ENCODE measurements at places on chromosomes 16 and 17. TPM values are rescaled to one million over a fixed set of nuclear protein-coding genes. Genes with fewer than 3 reads are reported as not detected.
A peak's percentile ranks its signal among the peaks of the same experiment; 100 is the strongest.

The CORO6 gene
- 0.86 TPM for total RNA-seq

The NPIPA8 gene
- 0.75 TPM for total RNA-seq

The TNFSF13 gene
- total RNA-seq = 1.7 TPM

The NXPH3 gene
- 5.9 TPM for total RNA-seq

The DCAF7 gene
- 114 TPM for total RNA-seq

The STARD3 gene
- 60.3 TPM for total RNA-seq

GRCh38 chr17:40338941-40339649 is 25.4 kb downstream of the GJD3 start:
- no peak overlapping the region for H3K27ac ChIP-seq
- no peak overlapping the region for H3K4me3 ChIP-seq
- H3K27me3 ChIP-seq = no peaks in the 10 kb centered on the region
- DNase-seq = no peak
- H3K36me3 ChIP-seq = no peaks in the 10 kb centered on the region

DNA sequence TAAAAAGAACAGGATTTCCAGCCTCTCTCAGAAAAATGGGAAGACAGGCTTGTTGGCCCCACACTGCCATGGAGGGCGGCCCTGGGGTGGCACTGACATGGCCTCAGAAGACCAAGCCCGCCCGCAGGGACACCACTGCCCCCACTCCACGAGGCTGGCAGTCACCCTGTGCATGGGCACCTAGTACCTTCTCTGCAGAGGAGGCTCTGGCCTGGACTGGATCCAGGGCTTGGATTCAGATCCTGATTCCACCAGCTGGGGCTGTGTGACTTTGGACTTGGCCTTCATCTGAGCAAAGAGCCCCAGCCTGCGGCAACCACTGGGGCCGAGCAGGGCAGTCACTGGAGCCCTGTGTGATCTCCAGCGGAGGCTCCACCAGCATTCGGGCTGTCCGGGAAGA is 16.8 kb upstream of the FASN start:
- no peak overlapping the region for H3K4me3 ChIP-seq
- no peaks in the 10 kb centered on the region for H3K27me3 ChIP-seq
- no peak for DNase-seq
- H3K27ac ChIP-seq = no peak overlapping the region
- peaks cover 15% of the 10 kb centered on the region for H3K4me1 ChIP-seq

GRCh38 chr16:69538808-69539207 is 27.0 kb upstream of the NFAT5 start:
- H3K4me3 ChIP-seq = no peak overlapping the region
- DNase-seq = no peak
- H3K27me3 ChIP-seq = no peaks in the 10 kb centered on the region
- H3K4me1 ChIP-seq = peaks cover 8% of the 10 kb centered on the region
- H3K36me3 ChIP-seq = no peaks in the 10 kb centered on the region

DNA sequence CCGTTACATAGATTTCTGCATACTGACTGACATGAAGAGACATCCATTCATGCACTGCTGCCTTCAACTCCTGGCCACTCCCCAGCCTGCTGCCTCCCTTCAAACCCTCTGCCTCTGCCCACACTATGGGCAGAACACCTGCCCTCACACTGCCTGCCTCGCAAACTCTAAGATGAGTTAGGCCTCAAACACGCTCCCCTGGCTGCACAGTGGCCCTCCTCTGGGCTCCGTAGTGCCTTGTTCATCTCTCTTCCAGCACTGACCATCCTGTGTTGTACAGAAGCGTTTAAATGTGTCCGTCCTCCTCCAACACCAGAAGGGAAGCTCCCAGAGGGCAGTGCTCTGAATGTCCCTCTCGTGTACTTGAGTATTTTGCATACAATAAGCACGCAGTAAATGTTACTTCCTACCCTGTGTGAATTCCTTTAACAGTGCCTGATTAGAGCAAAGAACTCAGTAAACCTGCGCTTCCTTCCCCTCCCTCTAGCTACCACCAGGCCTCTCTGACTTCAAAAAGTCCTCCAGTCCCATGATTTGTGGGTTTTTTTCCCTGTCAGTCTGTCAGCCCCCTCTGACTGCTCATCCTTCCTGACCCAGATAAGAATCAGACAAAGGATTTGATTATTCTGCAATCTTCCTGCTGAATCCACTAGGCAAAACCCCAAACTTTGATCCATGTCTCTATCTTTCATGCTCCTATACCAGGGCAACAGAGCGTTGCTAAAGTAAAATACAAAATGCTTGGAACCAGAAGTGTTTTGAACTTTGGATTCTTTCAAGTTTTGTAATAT is 3.9 kb downstream of the DHX33 start:
- H3K4me3 ChIP-seq = peak overlapping the region; percentile 7
- H3K4me1 ChIP-seq = peaks cover 12% of the 10 kb centered on the region
- no peak overlapping the region for H3K27ac ChIP-seq
- H3K27me3 ChIP-seq = no peaks in the 10 kb centered on the region
- DNase-seq = no peak

DNA sequence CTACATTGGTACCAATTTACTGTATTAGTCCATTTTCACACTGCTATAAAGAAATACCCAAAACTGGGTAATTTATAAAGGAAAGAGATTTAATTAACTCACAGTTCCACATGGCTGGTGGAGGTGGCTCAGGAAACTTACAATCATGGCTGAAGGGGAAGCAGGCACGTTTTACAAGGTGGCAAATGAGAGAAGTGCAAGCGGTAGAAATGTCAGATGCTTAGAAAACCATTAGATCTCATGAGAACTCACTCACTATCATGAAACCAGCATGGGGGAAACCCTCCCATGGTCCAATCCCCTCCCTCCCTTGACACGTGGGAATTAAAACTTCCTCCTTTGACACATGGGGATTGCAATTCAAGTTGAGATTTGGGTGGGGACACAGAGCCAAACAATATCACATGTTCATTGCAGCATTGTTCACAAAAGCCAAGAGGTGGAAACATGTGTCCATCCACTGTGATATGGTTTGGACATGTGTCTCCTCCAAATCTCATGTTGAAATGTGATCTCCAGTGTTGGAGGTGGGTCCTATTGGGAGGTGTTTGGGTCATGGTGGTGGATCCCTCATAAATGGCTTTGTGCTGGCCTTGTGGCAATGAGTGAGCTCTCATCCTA is 3.1 kb upstream of the SPACA3 start:
- no peak overlapping the region for H3K27ac ChIP-seq
- DNase-seq = no peak
- H3K4me1 ChIP-seq = no peaks in the 10 kb centered on the region
- H3K36me3 ChIP-seq = no peaks in the 10 kb centered on the region
- no peak overlapping the region for H3K4me3 ChIP-seq

GRCh38 chr16:4691666-4692412 is 1.5 kb upstream of the NUDT16L1 start:
- peaks cover 28% of the 10 kb centered on the region for H3K36me3 ChIP-seq
- H3K4me3 ChIP-seq = no peak overlapping the region
- no peak overlapping the region for H3K27ac ChIP-seq
- no peaks in the 10 kb centered on the region for H3K4me1 ChIP-seq

GRCh38 chr17:81578038-81578441 is 25.9 kb upstream of the FAAP100 start:
- no peaks in the 10 kb centered on the region for H3K4me1 ChIP-seq
- H3K36me3 ChIP-seq = peaks cover 73% of the 10 kb centered on the region
- no peak for DNase-seq
- no peak overlapping the region for H3K27ac ChIP-seq

- no peaks in the 10 kb centered on the region for H3K4me1 ChIP-seq
- no peak overlapping the region for H3K4me3 ChIP-seq
- H3K36me3 ChIP-seq = peaks cover 86% of the 10 kb centered on the region
- no peaks in the 10 kb centered on the region for H3K27me3 ChIP-seq
- DNase-seq = no peak
- H3K27ac ChIP-seq = no peak overlapping the region
Measured at GRCh38 chr17:1347589-1348323, 52.3 kb downstream of the YWHAE start.

- no peak overlapping the region for H3K27ac ChIP-seq
- H3K27me3 ChIP-seq = peaks cover 8% of the 10 kb centered on the region
- H3K36me3 ChIP-seq = peaks cover 17% of the 10 kb centered on the region
Measured at GRCh38 chr17:81516439-81516838, 3.8 kb upstream of the ACTG1 start.

DNA sequence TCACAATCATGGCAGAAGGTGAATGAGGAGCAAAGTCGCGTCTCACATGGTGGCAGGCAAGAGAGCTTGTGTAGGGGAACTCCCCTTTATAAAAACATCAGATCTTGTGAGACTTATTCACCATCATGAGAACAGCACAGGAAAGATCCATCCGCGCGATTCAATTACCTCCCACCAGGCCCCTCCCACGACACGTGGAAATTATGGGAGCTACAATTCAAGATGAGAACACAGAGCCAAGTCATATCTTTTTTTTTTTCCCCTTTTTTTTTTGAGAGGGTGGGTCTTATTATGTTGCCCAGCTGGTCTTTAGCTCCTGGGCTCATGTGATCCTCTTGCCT is 60.0 kb downstream of the RPTOR start:
- no peak overlapping the region for H3K4me3 ChIP-seq
- peaks cover 7% of the 10 kb centered on the region for H3K36me3 ChIP-seq
- H3K27ac ChIP-seq = no peak overlapping the region
- no peaks in the 10 kb centered on the region for H3K27me3 ChIP-seq
- DNase-seq = no peak

- no peaks in the 10 kb centered on the region for H3K36me3 ChIP-seq
- H3K4me1 ChIP-seq = peaks cover 8% of the 10 kb centered on the region
- H3K4me3 ChIP-seq = no peak overlapping the region
- peak; percentile 50 for DNase-seq
- H3K27me3 ChIP-seq = no peaks in the 10 kb centered on the region
Measured at GRCh38 chr16:85221771-85222154, 109.5 kb upstream of the CIBAR2 start.

DNA sequence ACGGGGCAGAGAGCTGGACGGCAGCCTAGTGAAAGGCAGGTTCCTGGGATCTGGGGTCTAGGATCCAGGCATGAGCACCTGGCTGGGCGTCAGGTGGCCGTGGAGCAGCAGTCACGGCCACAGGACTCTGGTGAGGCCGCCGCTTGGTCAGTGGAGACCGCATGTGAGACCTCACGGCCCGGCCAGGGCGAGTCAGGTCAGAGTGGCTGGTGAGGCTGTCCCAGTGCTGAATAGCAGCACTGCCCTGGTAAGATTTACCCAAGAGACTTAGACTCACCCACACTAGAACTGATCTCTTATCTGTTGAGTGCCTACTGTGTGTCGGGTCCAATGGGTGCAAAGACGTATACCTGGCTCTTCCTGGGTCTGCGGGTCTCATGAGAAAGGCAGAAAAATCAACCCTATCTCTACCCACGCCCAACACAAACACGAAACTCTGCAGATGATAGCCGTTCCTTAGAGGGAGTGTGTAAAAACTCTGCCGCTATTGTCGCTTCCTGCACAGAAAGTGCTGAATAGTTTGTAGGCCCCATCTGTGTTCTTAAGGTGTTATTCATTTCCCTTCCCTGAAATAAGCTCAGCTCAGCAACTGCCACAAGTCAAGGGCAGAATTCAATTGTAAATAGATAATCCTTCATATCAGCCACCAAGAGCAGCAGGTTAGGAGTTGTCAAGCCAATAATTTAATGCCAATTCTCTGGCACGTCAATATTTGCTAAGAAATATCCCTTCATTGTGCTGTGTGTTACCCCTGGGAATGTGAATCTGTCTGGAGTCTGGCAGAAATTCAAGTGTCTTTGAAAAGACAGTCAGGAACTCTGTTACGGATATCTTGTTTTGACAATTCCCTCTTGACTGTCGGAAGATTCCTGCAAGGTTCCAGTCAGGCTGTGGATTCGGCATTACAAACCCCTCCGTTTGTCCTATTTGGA is 240.0 kb downstream of the NTN1 start:
- no peaks in the 10 kb centered on the region for H3K36me3 ChIP-seq
- H3K4me1 ChIP-seq = peaks cover 18% of the 10 kb centered on the region
- no peak for DNase-seq
- H3K4me3 ChIP-seq = no peak overlapping the region
- no peak overlapping the region for H3K27ac ChIP-seq
